IMR-90 (cell line): ENCODE measurements at places on chromosomes 3 and 15. TPM values are rescaled to one million over a fixed set of nuclear protein-coding genes. Genes with fewer than 3 reads are reported as not detected.

POLQ gene
- total RNA-seq, result 5.0 and 7.5 TPM in 2 replicates

TLE3 gene
- total RNA-seq, result 5.6 and 6.5 TPM in 2 replicates

ZNF660 gene
- total RNA-seq, result 1.3 and 1.4 TPM in 2 replicates

PRSS50 gene
- total RNA-seq, result not detected in 2 replicates

TMEM39A gene
- total RNA-seq, result 88.6 and 117 TPM in 2 replicates

APOD gene
- total RNA-seq, result not detected in 2 replicates

ZPLD1 gene
- total RNA-seq, result under 0.01 TPM in 2 replicates

P2RY14 gene
- not detected in 2 replicates for total RNA-seq

TIMP4 gene
- 0.54 and 0.56 TPM in 2 replicates for total RNA-seq

VPS39 gene
- 52.2 and 56.9 TPM in 2 replicates for total RNA-seq

THAP10 gene
- total RNA-seq, result 2.3 and 3.6 TPM in 2 replicates

ATP13A5 gene
- total RNA-seq, result not detected in 2 replicates

TMEM40 gene
- not detected in 2 replicates for total RNA-seq

ITIH1 gene
- total RNA-seq, result not detected in 2 replicates

FILIP1L gene
- total RNA-seq, result 19.9 and 21.1 TPM in 2 replicates

ZFAND6 gene
- 88.6 and 96.4 TPM in 2 replicates for total RNA-seq

DNAJC17 gene
- 58.3 and 107 TPM in 2 replicates for total RNA-seq

TERC gene
- total RNA-seq, result 17.8 and 57.0 TPM in 2 replicates

KCNMB2 gene
- not detected in 2 replicates for total RNA-seq

TMPRSS7 gene
- total RNA-seq, result not detected in 2 replicates

COPG1 gene
- total RNA-seq, result 440 and 446 TPM in 2 replicates

PAQR9 gene
- not detected in 2 replicates for total RNA-seq

TMIE gene
- not detected in 2 replicates for total RNA-seq

AP3B2 gene
- total RNA-seq, result not detected in 2 replicates

GASK1A gene
- 0.18 and 0.28 TPM in 2 replicates for total RNA-seq

ANKDD1A gene
- total RNA-seq, result 2.8 and 3.6 TPM in 2 replicates

CXCR6 gene
- total RNA-seq, result under 0.01 TPM in 1 of 2 replicates, not detected in the other

ACTRT3 gene
- total RNA-seq, result 2.5 TPM in 2 replicates

PEX11A gene
- 7.8 and 10.2 TPM in 2 replicates for total RNA-seq
